Neural crest cell (in vitro differentiated cells): ENCODE measurements at places on chromosomes 16 and 17.
A peak's percentile ranks its signal among the peaks of the same experiment; 100 is the strongest.

- no peak for DNase-seq
- peaks cover 6% of the 10 kb centered on the region for H3K4me1 ChIP-seq
- H3K36me3 ChIP-seq, result no peaks in the 10 kb centered on the region
- peaks cover 3% of the 10 kb centered on the region for H3K27me3 ChIP-seq
These were observed 44.0 kb downstream of the TUBD1 start for GRCh38 chr17:59848778-59849177.

- peak overlapping the region; percentile 89 for H3K4me3 ChIP-seq
- no peak for DNase-seq
- H3K27me3 ChIP-seq, result peaks cover 22% of the 10 kb centered on the region
- H3K4me1 ChIP-seq, result peaks cover 7% of the 10 kb centered on the region
- no peak overlapping the region for H3K27ac ChIP-seq
These were observed 4.2 kb downstream of the METRNL start for GRCh38 chr17:83083368-83084201.

- no peak overlapping the region for H3K27ac ChIP-seq
- no peak for DNase-seq
- H3K4me1 ChIP-seq, result no peaks in the 10 kb centered on the region
- H3K4me3 ChIP-seq, result no peak overlapping the region
- H3K27me3 ChIP-seq, result peaks cover 6% of the 10 kb centered on the region
These were observed 6.3 kb upstream of the ZFPM1 start for GRCh38 chr16:88446736-88447135.

DNA sequence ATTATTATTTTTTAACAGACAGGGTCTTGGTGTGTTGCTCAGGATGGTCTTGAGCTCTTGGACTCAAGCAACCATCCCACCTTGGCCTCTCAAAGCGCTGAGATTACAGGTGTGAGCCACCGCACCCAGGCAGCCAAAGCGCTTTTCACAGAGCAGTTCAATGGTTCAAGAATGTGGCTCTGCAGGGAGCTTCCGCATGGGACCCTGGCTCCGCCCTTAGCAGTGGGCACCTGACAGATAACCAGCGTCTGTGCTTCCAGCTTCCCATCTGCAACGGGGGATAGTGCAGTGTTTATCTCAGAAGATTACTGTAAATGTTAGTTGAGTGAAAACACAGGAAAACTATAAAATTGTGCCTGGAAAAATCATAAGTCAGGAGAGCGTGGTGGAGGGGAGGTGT lies 99.4 kb downstream of the KCNJ12 start:
- peaks cover 76% of the 10 kb centered on the region for H3K27me3 ChIP-seq
- H3K27ac ChIP-seq, result no peak overlapping the region
- H3K36me3 ChIP-seq, result no peaks in the 10 kb centered on the region
- peaks cover 7% of the 10 kb centered on the region for H3K4me1 ChIP-seq

GRCh38 chr16:13767215-13767614 lies 152.7 kb upstream of the ERCC4 start:
- H3K4me3 ChIP-seq, result no peak overlapping the region
- H3K27ac ChIP-seq, result no peak overlapping the region
- no peak for DNase-seq
- no peaks in the 10 kb centered on the region for H3K4me1 ChIP-seq

DNA sequence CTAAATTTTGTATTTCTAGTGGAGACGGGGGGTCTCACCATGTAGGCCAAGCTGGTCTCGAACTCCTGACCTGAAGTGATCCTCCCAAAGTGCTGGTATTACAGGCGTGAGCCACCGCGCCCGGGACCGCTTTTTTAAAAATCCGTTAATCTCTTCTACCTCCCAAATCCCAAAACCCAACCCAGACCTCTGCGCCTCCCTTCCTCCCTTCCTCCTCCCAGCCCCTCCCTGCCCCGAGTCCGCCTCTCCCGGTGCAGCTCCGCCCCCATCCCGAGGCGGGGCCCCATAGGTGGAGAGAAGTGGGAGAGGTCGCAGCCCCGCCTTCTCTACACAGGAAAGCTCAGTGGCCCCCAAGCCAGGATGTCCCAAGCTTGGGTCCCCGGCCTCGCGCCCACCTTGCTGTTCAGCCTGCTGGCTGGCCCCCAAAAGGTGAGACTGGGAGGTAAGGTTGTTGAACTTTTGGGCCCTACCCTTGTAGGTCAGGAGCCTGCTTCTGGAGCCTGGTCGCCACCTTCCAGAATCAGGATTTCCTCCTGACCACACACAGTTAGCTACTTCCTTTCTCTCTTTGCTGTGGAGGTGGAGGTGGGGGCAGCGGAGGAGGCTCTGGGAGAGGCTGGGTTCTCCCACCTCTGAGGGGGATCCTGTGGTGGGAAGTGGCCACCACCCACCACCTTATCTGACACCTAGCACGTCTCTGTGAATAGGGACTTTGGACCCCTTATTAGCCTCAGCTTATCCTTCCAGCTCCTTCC lies at the start of gene TMEM92:
TMEM92 (plus strand) TSS at position 325 of the 755 bp plus-strand sequence; CDS start at position 361, 36 bp downstream.
- H3K27me3 ChIP-seq, result peaks cover 39% of the 10 kb centered on the region
- DNase-seq, result no peak
- H3K27ac ChIP-seq, result no peak within 1 kb of the TSS
- H3K36me3 ChIP-seq, result no peaks in the 10 kb centered on the region
- no peak within 1 kb of the TSS for H3K4me3 ChIP-seq
- H3K4me1 ChIP-seq, result peaks cover 32% of the 10 kb centered on the region

GRCh38 chr17:20825539-20825938 lies 217.3 kb downstream of the USP22 start:
- H3K36me3 ChIP-seq, result no peaks in the 10 kb centered on the region
- peaks cover 3% of the 10 kb centered on the region for H3K27me3 ChIP-seq
- H3K27ac ChIP-seq, result no peak overlapping the region
- no peak overlapping the region for H3K4me3 ChIP-seq

DNA sequence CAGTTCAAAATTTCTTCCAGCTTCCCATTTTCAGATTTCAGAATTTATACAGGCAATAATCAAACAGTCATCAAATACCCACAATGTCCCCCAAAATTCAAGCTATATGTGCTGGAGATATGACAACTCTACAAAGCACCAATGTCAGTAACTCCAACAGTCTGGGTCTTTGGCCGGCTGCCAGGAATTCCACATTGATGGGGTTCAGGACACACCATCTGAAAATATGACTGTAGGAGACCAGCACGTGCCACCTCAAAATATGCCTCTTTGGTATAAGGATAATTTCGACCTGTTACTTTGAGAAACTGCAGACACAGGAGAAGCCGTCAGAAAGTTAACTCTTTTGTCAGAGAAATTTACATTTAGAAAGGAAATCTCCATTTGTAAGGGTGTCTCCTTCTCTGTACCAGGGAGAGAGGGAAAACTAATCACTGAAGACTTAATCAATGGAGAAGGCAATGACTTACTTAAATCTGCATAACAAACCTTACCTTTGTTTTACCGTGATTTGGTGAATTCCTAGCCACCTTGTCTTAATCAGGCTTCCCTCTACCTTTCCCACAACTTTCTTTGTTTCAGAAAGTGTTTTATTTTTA lies 594.3 kb upstream of the CDH5 start:
- H3K4me3 ChIP-seq, result peak overlapping the region; percentile 27
- no peak overlapping the region for H3K27ac ChIP-seq
- DNase-seq, result no peak
- no peaks in the 10 kb centered on the region for H3K27me3 ChIP-seq
